ENCODE measurements at places on chromosomes 6 and 20.

DNA sequence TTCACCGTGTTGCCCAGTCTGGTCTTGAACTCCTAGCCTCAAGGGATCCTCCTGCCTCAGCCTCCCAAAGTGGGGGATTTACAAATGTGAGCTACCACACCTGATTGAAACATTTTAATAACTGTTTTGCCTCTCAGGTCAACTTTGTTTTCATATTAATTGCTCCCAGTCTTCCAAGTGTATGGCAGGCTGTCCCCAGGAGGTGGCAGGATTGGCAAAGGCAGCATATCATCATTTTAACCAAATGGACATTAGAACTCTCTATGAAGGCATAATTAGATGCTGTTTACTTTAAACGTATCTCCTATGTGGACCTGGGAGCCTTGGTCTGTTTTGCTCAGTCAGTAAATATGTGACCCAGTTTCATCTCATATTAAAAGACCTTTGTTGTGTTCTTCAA lies 59.2 kb upstream of the CSE1L start:
- DNase-seq, result no peak

DNA sequence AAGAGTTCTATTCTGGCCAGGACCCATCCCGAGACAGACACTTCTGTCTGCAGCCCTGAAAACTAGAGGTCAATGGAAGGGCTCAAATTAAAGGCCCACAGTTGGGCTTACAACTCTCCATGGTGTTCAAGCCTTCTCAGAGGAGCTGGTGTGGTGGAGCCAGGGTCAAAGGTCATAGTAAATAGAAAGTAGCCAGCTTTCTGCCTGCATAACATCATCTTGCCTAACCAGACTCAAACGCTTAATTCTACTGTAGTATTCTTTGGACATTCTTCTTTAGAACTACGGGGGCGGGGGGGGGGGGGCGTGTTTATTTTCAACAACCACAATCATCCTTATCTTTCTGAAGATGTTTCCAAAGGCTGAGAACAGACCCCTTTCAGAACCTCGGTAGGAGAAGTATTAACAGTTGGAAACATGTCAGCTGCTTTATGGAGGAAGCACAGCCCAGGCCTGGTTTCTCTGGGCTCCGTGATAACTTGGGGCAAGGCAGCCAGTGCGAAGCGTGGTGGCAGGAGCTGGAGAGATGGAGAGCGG lies 1.5 kb upstream of the RREB1 start:
- no peak for DNase-seq

- DNase-seq, result no peak
Observed at GRCh38 chr6:70079241-70079640, 212.9 kb downstream of the COL19A1 start.

- no peak for DNase-seq
Observed at GRCh38 chr20:59195316-59195993, 31.8 kb downstream of the ZNF831 start.

- peak; percentile 45 for DNase-seq
Observed at GRCh38 chr20:3071610-3072529, at the start of gene OXT. OXT (plus strand) TSS chr20:3071620; CDS start chr20:3071656, 36 bp downstream.

GRCh38 chr20:59993736-59994430 lies 35.7 kb downstream of the CDH26 start:
- no peak for DNase-seq

DNA sequence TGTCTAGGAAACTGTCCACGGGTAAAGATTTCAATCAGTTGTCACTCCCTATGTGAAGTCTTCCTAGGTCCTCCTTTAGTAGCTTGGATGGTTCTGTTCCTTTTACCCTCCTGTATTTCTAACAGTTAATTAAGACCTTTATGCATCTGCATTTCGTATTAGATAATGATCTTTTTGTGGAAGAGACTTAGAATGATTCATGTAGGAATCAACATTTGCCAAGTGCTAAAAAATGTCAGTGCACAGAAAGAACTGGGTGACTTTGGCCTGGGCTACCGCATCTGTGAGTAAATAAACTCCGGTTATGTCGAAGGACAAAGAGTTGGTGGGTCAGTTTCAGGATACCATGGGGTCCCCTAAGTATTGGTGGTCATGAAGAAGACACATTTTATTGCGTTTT lies 918.0 kb downstream of the TFAP2A start:
- DNase-seq, result no peak

- no peak for DNase-seq
Observed at GRCh38 chr6:18323935-18324705, 59.8 kb upstream of the DEK start.

DNA sequence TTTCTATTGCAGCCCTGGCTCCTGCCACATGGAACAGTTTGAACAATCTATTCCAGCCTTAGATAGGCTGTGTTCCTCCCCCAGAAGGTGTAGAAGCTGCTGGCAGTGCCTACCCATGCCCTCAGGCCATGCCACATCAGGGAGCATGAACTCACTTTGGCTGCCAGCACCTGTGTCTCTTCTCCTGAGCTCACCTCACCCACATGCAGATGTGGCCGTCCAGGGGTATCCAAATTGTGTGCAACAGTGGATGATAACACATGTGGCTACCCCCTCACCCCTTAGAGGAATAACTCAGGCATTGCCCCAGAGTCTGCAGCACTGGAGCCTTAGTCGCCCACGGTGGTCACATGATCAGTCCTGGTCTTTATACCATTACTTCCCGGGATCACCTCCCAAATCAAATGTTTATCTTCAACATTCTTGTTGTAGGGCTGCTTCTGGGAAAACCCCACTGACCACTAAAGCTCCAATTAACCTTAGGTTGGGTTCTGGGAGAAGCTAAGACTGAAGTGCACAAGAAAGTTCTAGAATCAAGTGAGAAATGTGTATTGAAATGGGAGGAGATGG lies 110.4 kb downstream of the BANF2 start:
- DNase-seq, result no peak

- DNase-seq, result no peak
Observed at GRCh38 chr6:119158057-119158848, 79.8 kb upstream of the FAM184A start.

DNA sequence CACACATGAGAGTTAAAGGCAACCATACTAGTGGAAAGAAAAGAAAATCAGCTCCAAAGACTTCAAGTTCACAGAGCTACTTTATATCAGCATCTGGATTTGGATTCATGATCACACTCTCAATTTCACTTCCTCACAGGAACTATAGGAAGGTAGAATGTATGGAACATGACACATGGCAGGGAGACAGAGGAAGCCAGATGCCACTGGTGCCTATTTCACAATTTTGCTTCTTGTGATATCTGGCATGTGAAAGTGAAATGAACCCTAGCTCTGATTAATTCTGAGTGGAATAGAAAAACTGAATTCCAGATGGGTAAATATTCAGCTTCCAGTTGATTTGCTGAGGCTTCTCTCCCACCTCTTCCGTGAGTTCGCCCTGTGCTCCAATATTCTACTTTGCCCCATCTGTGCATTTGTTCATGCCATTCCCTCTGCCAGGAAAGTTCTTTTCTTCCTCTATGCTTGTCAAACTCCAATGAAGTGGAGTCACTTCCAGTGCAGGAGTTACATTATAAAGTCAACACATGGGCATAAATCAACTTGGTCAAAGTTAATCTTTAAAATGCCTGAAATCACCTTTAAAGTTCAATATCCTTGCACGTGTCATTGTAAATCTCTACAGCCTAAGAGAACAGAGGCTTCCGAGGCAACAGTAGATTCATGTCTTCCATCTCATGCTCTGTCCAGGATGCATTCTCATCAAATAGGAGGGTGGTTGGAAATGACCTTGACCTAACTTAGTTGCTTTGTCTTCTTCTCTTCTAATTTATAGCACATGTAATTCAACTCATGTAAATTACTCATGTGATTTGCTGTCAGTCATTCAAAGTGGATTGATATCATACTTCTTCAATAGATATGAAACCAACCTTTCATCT lies 275.3 kb downstream of the HIVEP2 start:
- DNase-seq, result no peak

- no peak for DNase-seq
Observed at GRCh38 chr6:153956808-153957207, 82.2 kb upstream of the OPRM1 start.

DNA sequence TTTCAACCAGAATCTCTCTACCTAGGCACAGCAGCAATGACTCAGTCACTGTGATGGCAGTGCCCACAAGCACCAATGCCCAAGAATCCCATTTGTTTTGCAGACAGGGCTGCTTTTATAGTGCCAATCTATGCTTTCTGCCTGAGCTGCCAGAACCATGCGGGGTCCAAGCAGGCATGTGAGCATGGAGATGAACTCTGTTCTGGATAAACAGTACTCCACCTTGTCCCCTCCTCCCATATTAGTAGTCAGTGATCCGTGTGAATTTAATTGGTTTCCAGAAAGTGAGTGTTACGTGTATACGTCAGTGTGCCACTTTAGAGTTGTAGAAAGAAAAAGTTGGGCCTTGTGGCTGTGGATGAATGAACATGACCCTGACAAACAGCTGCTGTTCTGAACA lies 79.4 kb downstream of the SASH1 start:
- DNase-seq, result no peak

DNA sequence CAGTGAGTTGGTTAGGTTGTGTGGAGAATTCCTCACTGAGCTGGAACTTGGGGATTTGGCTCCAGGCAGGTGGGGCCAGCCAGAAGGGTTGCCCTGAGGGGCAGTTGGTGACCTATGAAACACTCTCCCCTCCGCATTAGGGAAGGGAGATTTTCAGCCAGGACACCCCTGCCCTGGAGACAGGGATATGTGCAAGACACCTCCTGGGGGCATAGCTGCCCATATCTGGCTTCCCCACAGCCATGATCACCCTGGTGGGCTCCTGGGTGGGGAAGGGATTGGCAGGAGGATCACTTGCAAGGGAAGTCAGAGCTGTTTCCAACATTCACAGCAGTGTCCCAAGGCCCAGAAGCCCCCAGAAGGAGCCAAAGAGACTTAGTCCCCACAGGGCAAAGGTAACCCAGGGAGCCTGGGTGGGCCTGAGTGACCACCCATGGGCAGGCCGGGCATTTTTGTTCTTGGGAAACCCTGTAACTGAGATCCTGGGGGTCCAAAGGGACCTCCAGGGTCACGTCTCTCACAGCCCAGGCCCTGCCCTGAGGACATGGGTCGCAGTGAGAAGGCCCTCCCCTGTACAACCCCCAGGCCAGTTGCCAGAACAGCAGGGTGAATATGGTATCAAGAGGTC lies 145.8 kb downstream of the MRPL14 start:
- DNase-seq, result no peak

DNA sequence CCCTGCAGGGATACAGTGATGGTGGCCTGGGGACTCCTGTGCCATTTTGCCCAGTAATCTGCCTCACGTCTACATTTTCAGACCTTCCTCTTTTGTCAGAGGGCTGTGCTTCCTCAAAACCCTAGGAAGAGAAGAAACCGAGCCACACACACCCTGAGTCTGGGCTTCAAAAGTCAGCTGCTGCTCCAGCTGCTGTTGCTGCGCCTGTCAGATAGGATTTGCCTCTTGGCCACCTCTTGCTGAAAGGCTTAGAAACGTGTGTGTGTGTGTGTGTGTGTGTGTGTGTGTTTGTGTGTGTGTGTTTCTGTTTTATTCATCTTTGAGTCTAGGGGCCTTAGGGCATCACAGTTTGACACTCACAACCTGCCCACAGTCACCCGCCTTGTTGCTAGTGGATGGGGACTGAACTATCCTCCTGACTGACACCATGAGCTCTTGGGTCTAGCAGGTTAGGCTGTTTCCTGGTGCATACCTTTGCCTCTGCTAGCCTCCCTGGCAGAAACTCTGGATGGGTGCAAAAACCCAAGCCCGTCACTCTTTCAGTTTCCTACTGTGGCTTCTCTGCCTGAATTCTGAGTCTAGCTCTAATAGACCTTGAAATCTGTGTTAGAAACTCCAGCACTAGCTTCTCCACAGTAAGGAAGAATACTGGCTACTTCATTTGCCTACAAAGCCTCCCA lies 94.9 kb upstream of the CEP85L start:
- no peak for DNase-seq

DNA sequence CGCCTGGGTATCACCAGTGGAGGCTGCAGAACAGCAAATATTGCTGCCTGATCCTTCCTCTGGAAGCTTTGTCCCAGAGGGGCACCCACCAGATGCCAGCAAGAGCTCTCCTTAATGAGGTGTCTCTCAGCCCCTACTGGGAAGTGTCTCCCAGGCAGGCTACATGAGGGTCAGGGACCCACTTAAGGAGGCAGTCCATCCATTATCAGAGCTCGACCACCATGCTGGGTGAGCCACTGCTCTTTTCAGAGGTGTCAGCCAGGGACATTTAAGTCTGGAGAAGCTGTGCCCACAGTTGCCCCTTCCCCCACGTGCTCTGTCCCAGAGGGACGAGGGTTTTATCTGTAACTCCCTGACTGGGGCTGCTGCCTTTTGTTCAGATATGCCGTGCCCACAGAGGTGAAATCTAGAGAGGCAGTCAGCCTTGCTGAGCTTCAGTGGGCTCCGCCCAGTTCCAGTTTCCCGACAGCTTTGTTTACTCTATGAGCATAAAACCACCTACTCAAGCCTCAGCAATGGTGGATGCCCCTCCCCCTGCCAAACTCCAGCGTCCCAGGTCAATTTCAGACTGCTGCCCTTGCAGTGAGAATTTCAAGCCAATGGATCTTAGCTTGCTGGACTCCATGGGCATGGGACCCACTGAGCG lies 25.9 kb upstream of the AIG1 start:
- no peak for DNase-seq

DNA sequence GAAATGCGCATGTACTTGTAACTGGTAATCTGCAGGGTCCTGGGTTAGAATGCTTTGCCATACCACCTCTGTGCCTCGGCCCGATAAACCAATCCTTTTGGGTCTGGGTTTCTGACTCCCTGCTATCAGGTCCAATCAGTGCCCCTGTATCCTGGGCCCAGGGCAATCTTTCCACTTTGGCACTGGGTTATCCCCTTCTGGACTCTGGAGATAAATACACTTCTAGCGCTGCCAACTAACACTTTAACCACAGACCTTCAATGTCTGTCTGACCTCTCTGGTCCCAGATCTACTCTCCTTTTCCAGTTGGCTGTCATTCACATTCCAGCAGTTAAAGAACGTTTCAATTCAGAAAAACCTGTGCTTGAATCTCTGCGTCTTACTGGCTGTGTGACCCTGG lies 55.3 kb downstream of the DNAAF9 start:
- no peak for DNase-seq

GRCh38 chr20:56418385-56418861 lies 6.4 kb downstream of the CASS4 start:
- no peak for DNase-seq

- no peak for DNase-seq
Observed at GRCh38 chr20:48632017-48632824, 195.6 kb downstream of the PREX1 start.

DNA sequence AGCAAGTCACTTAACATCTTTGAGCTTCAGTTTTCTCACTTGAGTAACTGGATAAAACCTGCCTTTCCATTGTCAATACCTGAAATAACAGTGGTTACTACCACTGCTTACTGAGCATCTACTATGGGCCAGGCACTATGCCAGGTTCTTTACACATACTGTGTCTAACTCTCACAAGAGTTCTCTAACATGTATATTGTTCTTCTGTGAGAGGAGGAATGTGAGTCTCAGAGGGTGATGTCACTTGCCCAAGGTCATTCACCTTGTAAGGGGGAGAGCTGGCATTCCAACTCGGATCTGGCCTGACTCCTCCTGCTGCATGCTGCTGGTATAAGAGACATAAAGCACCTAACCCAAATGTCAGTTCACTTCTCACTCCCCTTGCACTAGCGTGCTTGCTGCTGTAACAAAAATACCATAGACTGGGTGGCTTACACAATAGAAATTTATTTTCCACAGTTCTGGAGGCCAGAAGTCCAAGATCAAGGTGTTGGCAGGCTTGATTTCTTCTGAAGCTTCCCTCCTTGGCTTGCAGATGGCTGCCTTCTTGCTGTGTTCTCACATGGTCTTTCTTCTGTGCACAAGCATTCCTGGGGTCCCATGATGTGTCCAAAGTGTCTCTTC lies 21.9 kb upstream of the SGK2 start:
- DNase-seq, result no peak

- no peak for DNase-seq
Observed at GRCh38 chr6:168616816-168617765, 176.1 kb downstream of the SMOC2 start.
